AML-193 (cell line): ENCODE measurements at places on chromosomes 3 and 15.

- no peak for DNase-seq
These were observed 130.2 kb upstream of the FEZF2 start for GRCh38 chr3:62503516-62503915.

GRCh38 chr3:141783632-141784031 lies 20.4 kb downstream of the GRK7 start:
- no peak for DNase-seq

GRCh38 chr3:120369037-120369467 lies 19.9 kb upstream of the LRRC58 start:
- DNase-seq = no peak

DNA sequence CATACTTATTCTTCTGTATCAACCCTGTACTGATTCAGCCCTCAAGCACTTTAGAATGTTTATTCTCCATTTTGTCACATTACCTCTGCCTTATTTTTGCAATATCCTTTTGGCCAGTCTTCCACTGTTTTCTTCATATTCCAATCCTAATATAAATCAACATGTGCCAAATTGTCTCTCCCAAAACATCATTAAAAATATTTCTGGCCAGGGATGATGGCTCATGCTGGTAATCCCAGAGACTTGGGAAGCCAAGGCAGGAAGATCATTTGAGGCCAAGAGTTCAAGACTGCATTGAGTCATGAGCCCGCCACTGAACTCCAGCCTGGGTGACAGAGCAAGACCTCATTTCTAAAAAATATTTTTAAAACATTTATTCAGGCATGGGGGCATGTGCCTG lies 641.4 kb upstream of the CBLB start:
- no peak for DNase-seq

DNA sequence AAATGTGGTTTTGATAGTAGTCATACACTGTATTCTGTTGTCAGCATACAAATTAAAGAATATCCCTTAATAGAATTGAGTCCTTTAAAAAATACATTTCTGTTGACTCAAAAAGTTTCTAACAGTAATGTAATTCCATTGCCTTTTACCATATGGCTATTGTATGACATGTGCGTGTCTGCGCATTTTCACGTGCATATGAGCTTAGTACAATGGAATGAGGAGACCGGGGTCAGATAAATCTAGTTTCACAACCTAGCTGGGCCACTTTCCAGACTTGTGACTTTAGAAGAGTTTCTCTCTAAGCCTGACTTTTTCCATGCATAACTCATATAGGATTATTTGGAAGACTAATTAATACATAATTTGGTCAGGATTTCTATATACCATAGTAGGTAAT lies 38.7 kb downstream of the ZBTB38 start:
- DNase-seq = no peak

DNA sequence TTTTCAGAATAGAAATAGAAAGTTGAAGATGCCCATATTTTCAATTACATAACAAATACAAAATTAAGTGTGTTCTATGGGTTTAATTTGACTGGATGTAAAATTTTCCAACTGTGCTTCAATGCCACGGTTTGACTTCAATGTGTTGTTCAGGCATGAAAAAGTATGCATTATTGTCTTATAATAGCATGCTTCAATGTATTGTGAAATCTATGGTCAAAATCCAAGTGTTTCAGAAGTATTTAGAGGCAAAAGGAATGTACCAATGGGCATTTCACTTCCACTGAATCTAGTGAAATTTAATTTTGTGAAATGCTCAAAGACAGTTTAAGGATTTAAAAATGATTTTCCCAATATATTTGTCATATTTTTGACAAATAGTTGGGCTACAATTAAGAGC lies 16.0 kb downstream of the NEK10 start:
- DNase-seq = no peak

DNA sequence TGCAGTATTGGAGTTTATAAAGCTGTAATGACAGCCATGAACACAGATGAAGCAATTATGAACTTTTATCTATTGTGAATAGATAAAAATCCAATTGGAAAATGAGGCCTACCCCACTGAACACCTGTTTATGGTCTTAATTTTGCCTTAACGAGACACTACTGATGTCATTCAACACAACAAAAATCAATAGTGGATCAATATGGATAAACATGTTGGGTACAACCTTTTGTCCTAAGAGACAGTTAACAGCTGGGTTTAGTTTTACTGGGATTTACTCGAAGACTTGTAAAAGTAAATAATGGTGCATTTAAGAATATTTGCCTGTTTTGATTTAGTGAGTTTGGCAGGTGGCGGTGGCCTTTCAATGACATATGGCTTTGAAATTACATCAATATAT lies 217.8 kb downstream of the NR1D2 start:
- no peak for DNase-seq

DNA sequence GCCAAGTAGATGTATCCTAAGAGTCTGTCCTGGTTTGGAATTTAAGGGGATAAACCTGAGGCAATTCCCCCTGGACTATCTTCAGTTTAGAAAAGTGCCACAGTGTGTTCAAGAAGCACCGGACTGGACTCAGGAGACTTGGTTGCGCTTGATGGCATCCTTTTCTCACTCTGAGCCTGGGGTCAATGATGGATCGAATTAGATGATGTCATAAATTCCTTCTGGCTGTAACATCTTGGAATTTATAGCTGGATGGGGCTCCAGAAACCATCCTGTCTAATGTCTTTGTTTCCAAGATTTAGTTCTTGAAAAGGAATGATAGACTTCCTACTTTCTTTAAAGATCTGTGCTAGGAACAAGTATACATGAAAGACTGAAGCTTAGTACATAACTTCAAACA lies 280.6 kb downstream of the LPP start:
- DNase-seq = no peak

DNA sequence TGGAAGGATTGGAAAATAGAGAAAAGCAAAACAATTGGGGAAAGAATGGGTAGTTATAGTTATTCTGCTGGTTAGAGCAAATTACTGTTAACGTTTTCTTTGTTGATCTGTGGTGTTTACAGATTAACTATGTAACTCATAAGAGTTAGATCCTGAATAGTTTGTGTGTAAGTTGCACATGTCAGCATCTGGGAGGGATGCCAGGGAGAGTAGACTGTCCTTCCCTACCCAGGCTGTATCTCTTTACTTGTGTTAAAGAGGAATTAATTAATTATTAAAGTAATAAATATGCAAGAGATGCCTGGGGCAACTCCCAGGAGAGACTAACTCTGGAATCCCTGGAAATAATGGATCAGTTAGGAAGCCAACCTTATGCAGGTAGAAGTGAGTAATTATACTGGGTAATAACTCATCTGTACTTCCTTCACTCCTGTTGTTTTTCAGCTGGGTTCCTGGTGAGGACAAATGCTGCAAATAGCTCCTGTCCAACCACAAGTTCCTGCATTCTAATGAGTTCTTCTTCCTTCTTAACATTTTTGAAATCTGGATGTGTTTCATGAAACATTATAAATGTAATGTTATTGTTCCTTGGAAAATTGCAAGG lies 18.9 kb downstream of the GHRL start:
- DNase-seq = peak; percentile 30

DNA sequence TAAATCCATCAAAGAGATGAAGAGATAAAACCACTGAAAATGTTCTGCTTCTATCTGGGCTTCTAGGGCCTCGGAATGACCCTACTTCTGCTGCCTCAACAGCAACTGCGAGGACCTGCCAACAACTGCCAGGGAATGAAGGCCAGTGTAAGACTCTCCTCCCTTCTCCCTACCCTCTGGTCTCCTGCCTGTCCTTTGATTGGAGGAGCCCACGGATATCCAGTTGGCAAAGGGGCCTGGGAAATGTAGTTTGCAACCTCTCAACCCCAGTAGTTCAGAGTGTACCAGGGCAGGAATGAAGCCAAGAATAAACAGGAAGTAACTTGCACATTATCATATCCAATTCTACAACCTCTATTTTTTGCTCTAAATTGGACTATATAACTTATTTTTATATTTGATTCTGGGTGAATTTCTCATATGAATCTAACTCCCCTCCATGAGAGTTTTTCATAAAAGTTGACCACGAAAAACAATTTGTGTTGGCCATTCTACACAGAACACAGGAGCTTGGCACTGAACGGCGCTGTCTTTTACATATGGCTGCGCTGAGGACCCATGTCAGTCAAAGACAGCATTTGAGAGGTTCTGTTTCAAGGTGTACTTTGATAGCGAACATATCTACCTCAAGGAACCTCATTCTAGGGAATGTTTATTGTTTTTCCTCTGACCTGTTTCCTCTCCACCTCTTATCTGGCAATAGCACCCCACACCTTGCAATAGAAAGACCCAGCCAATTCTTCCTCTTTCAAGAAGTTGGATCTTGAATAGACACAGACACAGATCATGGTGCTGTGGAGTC lies 91.1 kb upstream of the RNF7 start:
- DNase-seq = peak; percentile 57

GRCh38 chr3:126935756-126936509 lies 47.0 kb upstream of the PLXNA1 start:
- DNase-seq = peak; percentile 28

GRCh38 chr3:10644189-10644588 lies 138.8 kb upstream of the ATP2B2 start:
- no peak for DNase-seq

- no peak for DNase-seq
These were observed 8.8 kb downstream of the GNL3 start for GRCh38 chr3:52694528-52695189.

GRCh38 chr3:30873671-30874070 lies 20.8 kb downstream of the GADL1 start:
- DNase-seq = no peak

DNA sequence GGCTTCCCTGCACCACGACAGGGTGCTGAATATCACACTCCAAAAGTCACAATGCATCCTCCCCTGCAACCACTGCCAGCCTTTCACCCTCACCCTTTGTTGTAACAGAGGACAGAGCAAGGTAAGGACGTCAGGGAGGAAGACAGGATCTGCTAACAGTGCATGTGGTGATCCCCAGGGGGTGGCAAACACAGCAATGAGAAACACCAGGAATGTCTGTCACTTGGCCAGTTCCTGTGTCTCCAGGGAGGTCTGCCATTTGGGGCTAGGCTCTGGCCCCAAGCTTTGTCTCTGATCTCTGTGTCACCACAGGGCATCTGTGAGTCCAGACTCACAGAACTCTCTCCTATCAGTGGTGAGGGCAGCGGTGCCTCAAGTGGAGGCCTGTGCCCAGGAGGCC lies 54.3 kb upstream of the SLC24A5 start:
- no peak for DNase-seq

- no peak for DNase-seq
These were observed 450.4 kb downstream of the UNC13C start for GRCh38 chr15:54428596-54428995.

- no peak for DNase-seq
These were observed 179.3 kb downstream of the POTEB3 start for GRCh38 chr15:21260966-21261395.

DNA sequence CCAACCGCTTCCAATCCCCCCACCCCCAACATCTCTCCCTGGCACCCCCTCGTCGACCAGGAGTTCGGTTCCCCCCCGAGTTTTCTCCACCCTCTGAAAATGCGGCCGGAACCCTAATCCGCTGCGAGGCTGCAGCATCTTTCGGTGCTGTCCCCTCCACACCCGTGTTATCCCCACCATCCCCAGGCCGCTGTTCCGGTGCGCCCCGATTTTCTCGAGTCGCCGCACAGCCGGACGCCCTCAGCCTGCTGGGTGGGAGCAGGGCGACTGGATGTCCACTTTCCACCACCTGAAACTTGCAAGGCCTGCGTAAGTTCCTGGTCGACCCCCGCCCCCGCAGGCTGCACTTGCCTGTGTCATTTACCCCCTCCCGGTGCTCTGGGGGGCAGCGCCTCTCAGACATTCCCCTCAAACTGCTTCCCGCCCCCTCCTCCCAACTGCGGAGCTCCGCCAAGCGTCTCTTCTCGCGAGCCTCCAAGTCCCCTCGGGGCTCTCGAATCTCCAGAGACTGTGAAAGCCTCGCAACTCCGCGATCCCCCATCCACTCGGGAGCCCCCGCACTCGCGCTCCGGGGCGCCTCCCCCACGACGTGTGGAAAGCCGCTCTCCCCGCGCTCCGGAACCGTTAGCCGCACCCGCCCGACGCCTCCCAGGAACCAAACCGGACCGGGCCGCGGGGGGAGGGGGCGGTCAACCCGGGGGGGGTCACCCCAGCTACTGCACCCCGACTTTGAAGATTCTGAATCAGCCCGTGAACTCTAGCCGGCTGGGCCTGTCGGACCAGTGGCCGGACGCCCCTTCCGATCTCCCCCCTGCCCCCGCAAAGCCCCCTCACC lies 566 bp downstream of the ETV5 start:
- no peak for DNase-seq

- DNase-seq = no peak
These were observed 76.6 kb downstream of the SLC25A26 start for GRCh38 chr3:66297260-66297873.
